ENCODE measurements at places on chromosomes 4 and X.

DNA sequence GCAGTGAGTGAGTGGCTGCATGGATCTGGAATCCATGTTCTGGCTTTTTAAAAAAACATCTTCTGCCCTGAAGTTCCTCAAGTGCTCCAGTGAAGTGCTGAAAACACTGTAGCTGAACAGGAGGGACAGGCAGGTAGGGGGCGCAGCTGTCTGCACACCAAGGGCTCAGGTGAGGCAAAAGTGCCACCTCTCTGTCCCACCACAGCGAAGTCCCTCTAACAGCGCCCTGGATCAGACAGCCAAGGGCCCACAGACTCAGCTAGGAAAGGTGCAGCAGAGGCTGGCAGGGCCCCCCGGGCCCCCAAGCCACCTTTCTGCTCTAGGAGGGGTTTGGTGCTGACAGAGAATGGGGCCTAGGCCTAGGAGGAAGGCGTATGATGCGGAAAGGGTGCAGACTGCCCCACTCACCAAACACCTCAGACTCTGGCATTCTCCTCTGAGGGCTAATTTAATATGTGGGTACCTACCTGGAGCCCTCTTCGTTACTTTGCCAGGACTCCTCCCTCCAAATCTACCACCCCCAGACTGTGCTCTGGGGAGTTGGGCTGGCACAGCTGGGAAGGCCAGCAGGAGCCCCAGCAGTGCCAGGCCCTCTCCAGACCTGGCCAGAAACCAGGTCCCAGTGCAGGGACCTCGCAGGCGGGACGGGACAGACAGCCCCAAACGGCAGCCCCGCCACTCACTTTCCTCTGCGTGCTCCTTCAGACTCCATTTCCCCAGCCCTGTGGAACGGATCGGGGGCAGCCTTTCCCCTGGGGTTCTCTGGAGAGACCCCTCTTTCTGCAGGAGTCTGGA, 73.7 kb downstream of the ENPP6 start:
- DNase-seq: no peak

GRCh38 chrX:118565853-118566252, 70.2 kb downstream of the DOCK11 start:
- DNase-seq: no peak

- no peak for DNase-seq
Measured at GRCh38 chr4:121777625-121778024, 12.7 kb upstream of the SMIM43 start.

- no peak for DNase-seq
Measured at GRCh38 chrX:111447298-111447697, 35.3 kb upstream of the DCX start.

- no peak for DNase-seq
Measured at GRCh38 chrX:136097871-136098805, 49.2 kb upstream of the FHL1 start.

Measured in epithelial cell of proximal tubule (primary cell).